ENCODE measurements at places on chromosomes 11 and 22.

DNA sequence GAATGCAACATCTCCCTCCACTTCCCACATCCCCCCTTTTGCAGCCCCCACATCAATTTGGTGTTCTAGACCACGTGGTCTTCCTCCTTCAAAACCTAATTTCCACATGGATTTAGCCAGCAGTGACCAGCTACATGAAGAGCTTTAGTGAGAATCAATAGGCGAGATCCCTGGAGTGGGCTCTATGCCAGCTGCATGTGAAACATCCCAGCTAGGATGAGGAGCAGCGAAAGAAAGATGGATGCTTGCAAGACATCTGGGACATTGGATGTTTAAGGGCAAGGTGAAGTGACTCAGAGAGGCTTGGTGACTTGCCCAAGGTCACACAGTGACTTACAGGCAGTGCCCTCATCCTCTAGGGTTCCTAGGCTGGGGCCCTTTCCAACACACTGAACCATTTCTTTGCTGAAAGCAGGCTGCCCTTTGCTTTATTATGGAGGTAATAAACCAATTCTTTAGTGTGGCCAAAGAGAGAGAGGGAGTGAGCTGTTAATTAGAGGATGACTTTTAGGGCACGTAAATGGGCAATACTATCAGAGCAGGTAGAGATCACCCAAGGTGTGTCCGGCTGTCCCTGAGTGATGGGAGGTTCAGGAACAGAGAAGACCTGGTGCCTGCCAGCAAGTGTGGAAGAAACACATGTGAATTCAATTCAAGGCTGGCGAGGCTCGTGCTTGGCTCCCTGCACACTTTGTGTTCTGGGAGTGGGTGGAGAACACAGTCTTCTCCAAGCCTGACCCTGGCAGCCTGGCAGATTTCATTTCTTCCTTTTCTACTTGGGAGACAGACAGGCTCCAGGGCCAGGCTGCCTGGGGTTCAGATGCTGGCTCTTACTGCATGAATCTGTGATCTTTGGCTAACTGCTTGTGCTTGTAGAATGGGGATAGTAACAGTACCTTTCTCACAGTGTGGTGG is 24.0 kb downstream of the TSPAN18 start:
- no peak for DNase-seq

- no peak for DNase-seq
Measured at GRCh38 chr11:72511393-72512047, 77.2 kb upstream of the CLPB start.

- no peak for DNase-seq
Measured at GRCh38 chr11:120599816-120600420, 88.4 kb downstream of the GRIK4 start.

- DNase-seq = no peak
Measured at GRCh38 chr22:28835630-28836189, 35.3 kb upstream of the XBP1 start.

DNA sequence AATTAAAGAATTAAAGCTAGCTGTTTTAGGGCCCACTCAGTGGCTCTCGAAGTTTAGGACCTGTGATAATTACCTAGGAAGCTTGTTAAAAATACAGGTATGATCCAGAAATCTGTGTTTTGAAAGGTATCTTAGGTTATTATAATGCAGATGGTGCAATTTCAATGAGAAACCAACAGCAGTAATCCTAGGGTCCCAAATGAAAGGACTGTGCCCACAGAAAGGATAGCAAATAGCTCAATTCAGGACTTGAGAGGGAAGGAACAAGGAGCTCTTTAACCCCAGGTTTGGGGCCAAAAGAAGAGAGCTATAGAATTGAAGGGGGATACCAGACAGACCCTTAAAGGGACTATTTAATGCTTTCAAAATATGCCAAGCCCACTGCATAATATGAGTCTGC is 11.7 kb downstream of the MMP20 start:
- no peak for DNase-seq

- no peak for DNase-seq
Measured at GRCh38 chr22:37684803-37685615, 1.1 kb upstream of the NOL12 start.

- no peak for DNase-seq
Measured at GRCh38 chr11:119472856-119473222, 49.9 kb upstream of the THY1 start.
